ENCODE measurements at places on chromosomes 7 and 10. TPM values are rescaled to one million over a fixed set of nuclear protein-coding genes. Genes with fewer than 3 reads are reported as not detected.

The KCNH2 gene
- 8.4 TPM for total RNA-seq

The LARP4B gene
- total RNA-seq, result 38.5 TPM

The TSPAN12 gene
- total RNA-seq, result 26.0 TPM

The CTBP2 gene
- 61.5 TPM for total RNA-seq

The UBN2 gene
- 12.9 TPM for total RNA-seq

The DEPP1 gene
- 24.0 TPM for total RNA-seq

The EBLN1 gene
- not detected for total RNA-seq

The MBLAC1 gene
- total RNA-seq, result 2.7 TPM

The ANXA8L1 gene
- total RNA-seq, result 54.0 TPM

The SHH gene
- 21.2 TPM for total RNA-seq

The ZNF736 gene
- not detected for total RNA-seq

The UCMA gene
- total RNA-seq, result not detected

The PLAU gene
- total RNA-seq, result 5.2 TPM

The CDC14C gene
- total RNA-seq, result 0.23 TPM

The CADPS2 gene
- total RNA-seq, result 41.5 TPM

The SFTPA1 gene
- not detected for total RNA-seq

The PDZD7 gene
- total RNA-seq, result 6.0 TPM

The APBB1IP gene
- 1.6 TPM for total RNA-seq

The ANK3 gene
- total RNA-seq, result 58.3 TPM

The ARHGAP12 gene
- total RNA-seq, result 56.8 TPM

The STX1A gene
- total RNA-seq, result 22.8 TPM

The CCDC146 gene
- total RNA-seq, result 5.8 TPM

The CUZD1 gene
- total RNA-seq, result not detected

The CYP3A5 gene
- 345 TPM for total RNA-seq

The NKX2-3 gene
- total RNA-seq, result 0.24 TPM

The MRLN gene
- total RNA-seq, result not detected

The NRAP gene
- not detected for total RNA-seq

The NPVF gene
- not detected for total RNA-seq

The MSRB2 gene
- 23.6 TPM for total RNA-seq

The NEUROG3 gene
- total RNA-seq, result not detected
